Temporal lobe (tissue), 4 donors: ENCODE measurements at places on chromosomes 3 and 15. TPM values are rescaled to one million over a fixed set of nuclear protein-coding genes. Genes with fewer than 3 reads are reported as not detected.

The QRICH1 gene
- total RNA-seq = 140 TPM

The FBXL22 gene
- 0.74 TPM for total RNA-seq

The LRTM1 gene
- total RNA-seq = not detected

The NAALADL2 gene
- 2.7 TPM for total RNA-seq

The NPTN gene
- 80.2 TPM for total RNA-seq

The RAD51 gene
- total RNA-seq = 0.74 TPM

The GMPS gene
- total RNA-seq = 31.7 TPM

The CPLX3 gene
- 0.49 TPM for total RNA-seq

The ARMC8 gene
- total RNA-seq = 53.6 TPM

The SLC9C1 gene
- total RNA-seq = 0.25 TPM

The LRRIQ4 gene
- total RNA-seq = 0.49 TPM

The GP9 gene
- 0.25 TPM for total RNA-seq

The RSRC1 gene
- total RNA-seq = 30.7 TPM

The GPR62 gene
- total RNA-seq = 0.25 TPM

The FGF7 gene
- 1.2 TPM for total RNA-seq

The ABHD14A gene
- 11.6 TPM for total RNA-seq

The GTF2E1 gene
- 11.1 TPM for total RNA-seq

The CCDC9B gene
- total RNA-seq = 1.5 TPM
